Activated CD4-positive, alpha-beta T cell treated with anti-CD3 and anti-CD28 coated beads for 4 hours (primary cell): ENCODE measurements at places on chromosomes 3 and 15.

DNA sequence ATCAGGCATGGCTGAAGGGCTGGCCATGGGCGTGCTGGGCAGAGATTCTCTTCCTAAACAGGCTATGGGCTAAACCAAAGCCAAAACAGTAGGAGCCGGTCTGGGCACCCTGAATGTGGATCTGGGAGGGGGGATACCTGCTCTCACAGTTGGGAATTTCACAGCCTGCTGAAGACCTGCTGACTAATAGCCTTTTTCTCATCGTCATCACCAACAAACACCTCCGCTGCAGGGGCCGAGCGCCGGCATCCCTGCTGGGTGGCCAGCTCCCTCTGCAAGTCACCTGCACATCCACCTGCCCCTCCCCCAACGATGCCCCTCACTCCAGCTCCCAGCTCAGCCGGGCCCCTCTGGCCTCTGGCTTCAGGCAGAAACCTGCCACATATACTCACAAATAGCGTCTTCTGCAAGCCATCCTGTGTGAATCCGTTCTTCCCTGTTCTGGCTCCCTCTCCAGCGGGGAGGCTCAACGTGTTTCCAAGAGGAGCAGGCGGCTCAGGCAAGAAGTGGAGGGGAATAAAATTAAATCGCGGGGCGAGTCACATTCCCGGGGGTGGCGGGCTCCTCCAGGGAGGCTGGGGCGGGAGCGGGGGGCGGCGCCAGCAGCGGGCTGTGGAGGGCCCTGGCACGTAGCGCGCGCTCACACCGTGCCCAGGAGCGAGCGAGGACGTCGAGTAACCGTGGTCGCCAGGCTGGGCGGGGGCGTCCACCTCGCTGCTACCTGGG is 466 bp downstream of the IQSEC1 start:
- no peak for DNase-seq

DNA sequence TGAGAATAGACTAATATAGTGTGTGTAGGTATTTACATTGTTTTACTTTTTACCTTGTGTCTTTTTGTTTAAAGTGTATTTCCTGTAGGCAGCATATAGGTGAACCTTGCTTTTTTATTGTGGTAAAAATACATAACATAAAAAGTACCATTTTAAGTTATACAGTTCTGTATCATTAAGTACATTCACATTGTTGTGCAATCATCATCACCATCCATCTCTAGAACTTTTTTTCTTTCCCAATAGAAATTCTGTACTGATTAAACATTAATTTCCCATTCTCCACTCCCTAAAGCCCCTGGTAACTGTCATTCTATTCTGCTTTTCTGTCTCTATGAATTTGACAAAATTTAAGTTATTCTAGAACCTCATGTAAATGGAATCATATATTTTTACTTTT is 48.2 kb upstream of the EIF5A2 start:
- no peak for DNase-seq

DNA sequence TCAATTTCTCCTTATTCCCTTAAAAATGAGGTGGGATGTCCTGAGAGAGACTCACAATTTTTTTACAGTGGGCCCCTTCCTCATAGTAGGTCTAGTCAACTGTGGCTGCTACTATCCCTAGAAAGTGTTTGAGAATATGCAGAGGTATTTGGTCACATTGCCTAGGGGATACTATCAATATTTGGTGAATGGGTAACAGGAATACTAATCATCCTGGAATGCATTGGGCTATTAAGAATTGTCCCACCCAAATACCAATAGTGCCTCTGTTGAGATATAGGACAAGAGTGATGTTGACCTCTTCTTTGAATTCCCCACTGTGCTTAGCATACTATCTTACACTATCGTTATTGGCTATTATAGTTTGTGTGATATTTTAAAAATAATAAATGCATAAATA is 389.4 kb downstream of the DIPK2A start:
- no peak for DNase-seq

GRCh38 chr15:36778531-36778930 is 199.1 kb downstream of the CDIN1 start:
- DNase-seq: no peak

- DNase-seq: no peak
These were observed 5.2 kb upstream of the CDAN1 start for GRCh38 chr15:42742149-42742548.

GRCh38 chr3:136070953-136071949 is 105.7 kb downstream of the PPP2R3A start:
- no peak for DNase-seq

DNA sequence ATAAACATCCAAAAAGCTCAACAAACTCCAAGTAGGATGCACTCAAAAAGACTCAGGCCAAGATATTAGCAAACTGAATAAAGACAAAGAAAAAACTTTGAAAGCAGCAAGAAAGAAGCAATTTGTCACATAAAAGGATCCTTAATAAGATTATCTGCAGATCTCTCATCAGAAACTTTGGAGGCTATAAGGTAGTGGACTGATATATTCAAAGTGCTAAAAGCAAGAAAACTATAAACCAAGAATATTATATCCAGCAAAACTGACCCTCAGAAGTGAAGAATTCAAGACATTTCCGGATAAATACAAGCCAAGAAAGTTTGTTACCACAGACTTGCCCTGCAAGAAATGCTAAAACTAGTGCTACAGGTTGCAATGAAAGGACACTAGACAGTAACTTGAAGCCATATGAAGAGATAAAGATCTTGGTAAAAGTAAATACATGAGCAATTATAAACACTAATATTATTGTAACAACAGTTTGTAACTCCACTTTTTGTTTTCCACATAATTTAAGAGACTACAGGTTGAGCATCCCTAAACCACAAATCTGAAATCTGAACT is 23.6 kb downstream of the C3orf33 start:
- no peak for DNase-seq

- no peak for DNase-seq
These were observed 173.5 kb downstream of the TNIK start for GRCh38 chr3:171286580-171287249.

- no peak for DNase-seq
These were observed 65.8 kb downstream of the MB21D2 start for GRCh38 chr3:192851821-192852372.

DNA sequence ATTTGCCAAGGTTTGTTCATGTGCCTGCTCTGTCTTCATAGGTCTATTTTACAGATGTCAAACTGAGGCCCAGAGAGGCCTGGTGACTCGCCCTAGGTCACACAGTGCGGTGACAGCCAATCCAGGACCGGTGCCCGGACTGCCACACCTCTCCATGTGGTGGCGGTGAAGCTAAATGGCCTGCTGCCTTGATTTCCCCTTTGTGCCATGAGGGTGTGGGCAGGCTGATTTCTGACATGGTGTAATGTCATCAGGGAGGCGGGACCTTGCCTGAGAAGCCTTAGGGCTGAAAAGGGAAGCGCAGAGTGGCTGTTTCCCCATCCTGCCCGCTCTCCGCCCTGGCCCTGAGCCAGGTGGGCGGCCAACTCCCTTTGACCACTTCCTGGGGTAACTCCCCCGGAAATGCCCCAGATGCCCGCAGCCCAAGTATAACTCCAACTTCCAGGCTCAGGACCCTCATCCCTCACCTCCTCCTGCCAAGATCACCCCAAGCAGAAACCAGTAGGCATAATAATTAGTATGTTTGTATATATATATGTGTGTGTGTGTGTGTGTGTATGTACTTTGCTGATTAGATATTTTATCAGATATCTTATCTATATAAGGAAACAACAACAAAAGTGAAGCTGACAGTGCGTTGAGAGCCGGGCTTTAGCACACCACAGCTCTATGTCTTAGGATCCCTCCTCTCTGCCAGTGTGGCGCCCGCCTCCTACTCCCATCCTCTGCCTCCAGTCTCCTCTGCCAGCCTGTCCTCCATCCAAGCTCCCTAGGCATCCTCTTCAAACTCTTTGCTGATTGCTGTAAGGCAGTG is 63.9 kb downstream of the IQSEC1 start:
- no peak for DNase-seq

DNA sequence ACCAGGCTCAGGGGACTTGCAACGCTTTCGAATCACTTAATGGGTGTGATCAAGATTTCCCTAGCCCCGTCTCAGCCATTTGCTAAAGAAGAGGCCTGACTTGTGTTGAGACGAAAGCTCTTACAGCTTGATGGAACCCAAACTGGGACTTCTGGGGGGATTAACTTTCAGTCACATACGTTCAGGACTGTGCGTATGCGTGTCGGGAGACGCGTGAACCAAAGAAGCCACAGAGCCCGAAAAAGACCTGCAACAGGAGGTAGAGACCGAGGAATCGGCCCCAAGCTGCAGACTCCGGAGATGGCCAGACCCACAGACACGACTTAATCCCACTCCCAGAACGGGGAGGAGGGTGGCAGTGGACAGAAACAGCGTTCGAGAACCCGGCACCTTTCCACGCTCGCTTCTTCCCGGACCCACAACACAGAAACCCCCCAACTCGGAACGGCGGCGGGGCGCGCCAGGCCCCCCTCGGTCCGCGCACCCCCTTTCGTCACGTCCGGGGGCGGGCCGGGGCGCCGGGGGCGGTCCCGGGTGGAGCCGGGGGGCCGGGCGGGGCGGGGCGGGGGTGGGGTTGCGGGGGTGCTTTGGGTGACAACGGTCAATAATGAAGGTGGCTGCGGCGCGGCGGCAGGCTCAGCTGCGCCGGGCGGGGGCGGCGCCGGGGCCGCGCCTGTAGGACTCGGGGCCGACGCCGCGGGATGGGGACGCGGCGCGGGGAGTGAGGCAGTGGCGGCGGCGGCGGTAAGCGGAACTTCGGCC is at the start of gene ATP11B:
TSS of gene ATP11B (plus strand) at position 604 of the 762 bp plus-strand sequence. CDS start 256 bp downstream, outside the sequence.
- DNase-seq: peak; percentile 73

GRCh38 chr15:41730543-41730942 is 43.7 kb upstream of the MAPKBP1 start:
- DNase-seq: no peak

GRCh38 chr3:54515441-54516213 is 393.3 kb downstream of the CACNA2D3 start:
- no peak for DNase-seq

- DNase-seq: no peak
These were observed 87.5 kb upstream of the P3H2 start for GRCh38 chr3:190208196-190208595.

- DNase-seq: peak; percentile 27
These were observed 1.0 kb downstream of the LRCH3 start for GRCh38 chr3:197791892-197792647.

DNA sequence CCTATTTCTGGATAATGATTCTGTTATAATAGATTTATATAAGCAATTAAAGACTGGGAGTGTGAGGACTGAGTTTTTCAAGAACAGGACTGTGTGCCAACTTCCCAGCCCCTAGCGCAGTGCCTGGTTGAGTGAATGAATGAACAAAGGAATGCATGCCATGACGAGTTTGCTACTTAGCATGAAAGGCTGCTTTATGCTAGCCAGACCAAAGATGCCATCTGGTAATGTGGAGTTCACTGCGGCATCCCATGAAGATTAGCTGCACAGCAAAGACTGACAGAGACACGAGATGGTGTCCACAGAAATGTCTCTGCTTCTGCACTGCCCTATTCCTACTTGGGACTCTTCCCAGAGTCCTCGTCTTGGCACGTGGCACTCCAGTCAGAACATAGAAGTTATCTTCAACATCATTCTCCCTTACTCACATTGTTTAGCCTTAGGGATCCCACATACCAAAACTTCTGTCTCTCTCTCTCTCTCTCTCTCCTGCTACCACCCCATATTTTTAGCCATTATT is 283.9 kb upstream of the CTNNB1 start:
- DNase-seq: no peak

DNA sequence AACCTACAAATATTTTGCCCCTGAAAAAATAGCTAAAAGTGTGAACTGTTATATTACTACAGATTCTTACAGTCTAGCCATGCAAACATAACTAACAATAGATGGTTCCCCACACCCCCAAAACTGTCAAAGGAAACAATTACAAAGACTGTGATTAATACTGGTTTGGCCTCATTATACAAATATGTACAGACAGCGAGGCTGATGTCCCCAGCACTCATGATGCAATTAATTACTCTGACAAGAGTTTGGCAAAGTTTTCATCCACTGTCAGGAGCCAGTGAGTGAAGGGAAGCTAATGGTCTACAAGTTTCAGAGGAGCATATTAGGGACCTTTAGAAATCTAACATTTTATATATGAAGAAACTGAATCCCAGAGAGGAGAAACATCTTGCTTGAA is 61.0 kb downstream of the HMG20A start:
- DNase-seq: no peak

GRCh38 chr3:112116748-112117186 is 16.3 kb downstream of the GCSAM start:
- no peak for DNase-seq

DNA sequence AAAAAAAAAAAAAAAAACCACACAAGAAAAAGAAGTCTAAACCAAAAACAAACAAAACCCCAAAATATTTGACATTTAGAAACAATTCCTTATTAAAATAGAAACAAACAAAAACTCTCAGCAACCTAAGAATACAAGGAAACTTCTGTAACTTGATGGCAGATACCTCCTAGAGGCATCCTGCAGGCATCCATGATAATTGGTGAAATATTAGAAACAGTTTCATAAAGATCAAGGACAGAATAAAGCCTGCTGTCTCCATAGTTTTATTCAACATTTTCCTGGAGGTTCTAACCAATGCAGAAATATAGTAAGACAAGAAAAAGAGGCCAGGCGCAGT is 63.0 kb upstream of the TRPM1 start:
- DNase-seq: no peak

GRCh38 chr3:54977439-54977838 is 49.6 kb upstream of the LRTM1 start:
- DNase-seq: no peak

- no peak for DNase-seq
These were observed 13.1 kb downstream of the DNAAF4 start for GRCh38 chr15:55494931-55495330.

DNA sequence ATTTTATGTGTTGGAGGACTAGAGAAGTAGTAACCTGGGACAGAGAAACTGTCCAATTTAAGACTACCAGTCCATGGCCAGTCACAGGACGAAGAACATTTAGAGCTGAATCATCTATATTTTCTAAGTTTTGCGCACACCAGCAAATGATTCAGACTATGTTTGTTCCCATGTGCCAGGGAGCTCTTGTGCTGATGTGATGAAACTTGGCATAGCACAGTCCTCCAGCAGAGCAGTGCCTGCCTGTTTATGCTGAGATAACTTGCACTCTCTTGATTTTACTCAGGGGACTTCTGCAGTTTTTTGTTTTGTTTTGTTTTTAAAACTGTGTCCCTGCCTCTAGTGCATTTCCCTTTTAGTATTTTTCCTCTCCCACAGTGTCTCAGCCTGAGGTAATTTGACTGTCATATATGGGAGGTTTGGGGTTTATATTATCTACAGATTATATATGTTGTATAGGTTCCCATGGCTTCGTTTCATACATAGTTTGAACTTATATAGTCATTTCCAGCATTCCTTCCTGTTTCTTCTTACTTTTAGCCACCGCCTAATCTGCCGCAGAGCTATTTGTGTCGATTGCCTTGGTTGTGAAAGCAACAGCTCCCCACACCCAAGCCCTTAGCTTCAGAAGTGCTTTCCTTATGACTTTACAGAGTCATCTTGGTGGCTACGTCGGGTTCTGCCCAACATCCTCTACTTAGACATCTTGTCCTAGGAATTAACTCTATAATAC is 45.5 kb downstream of the PPM1L start:
- DNase-seq: no peak

GRCh38 chr3:72036899-72037298 is 252.0 kb upstream of the PROK2 start:
- no peak for DNase-seq

GRCh38 chr15:26842391-26842790 is 24.5 kb upstream of the GABRA5 start:
- no peak for DNase-seq

GRCh38 chr15:99177679-99178078 is 71.7 kb downstream of the TTC23 start:
- no peak for DNase-seq
